Stimulated activated CD4-positive, alpha-beta T cell treated with anti-CD3 and anti-CD28 coated beads, Interleukin-12 subunit alpha, Interleukin-12 subunit beta, amount 100 ng/mL, for 24 hours (primary cell): ENCODE measurements at places on chromosomes 5 and 9.
A peak's percentile ranks its signal among the peaks of the same experiment; 100 is the strongest.

DNA sequence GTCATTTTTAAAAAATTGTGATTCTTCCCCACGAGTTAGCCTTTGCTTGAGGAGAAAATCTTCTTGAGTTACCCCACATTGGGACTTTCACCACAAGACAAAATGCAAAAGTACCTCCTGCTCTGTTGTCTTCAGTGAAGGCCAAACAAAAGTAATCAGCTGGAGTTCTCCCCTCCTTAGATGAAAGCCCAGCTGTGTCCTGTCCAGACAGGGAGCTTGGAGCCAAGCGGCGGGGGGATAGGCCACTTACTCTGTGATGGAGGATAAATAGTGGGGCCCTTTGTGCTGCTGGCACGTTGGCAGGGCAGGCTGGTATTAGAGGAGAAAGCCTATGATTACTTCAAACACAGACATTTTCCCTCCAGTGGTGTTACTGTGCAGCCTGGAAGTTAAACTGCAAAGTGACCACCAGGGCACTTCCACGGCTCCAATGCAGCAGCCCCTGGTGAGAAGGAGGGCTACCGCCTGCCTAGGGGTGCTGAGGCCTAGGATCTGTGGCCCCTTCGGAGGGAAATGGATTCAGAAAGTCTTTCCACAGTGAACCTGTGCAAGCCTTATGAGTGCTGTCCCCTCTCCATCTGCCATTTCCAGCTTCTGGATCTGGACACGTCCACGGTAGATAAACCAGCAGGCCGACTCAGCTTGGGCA, 155.0 kb downstream of the TMEM167A start:
- no peak for DNase-seq

DNA sequence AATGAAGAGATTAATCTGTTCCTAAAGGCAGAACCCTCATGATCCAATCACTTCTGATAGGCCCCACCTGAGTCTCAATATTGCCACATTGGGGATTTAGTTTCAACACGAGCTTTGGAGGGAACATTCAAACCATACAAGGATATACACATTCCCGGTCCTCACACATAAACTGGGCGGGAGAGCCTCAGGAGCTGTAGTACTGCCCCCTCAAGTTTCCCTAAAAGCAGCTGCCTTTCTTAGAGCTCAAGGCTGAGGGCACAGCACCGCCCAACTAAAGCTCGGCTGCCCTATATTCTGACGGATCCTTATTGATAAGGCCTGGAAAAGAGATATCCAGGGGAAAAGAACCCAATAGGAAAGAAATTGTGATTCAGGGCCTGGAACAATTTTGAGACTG, 83.0 kb downstream of the GADD45G start:
- no peak for DNase-seq

GRCh38 chr5:57302164-57302563, 128.3 kb downstream of the GPBP1 start:
- no peak for DNase-seq

DNA sequence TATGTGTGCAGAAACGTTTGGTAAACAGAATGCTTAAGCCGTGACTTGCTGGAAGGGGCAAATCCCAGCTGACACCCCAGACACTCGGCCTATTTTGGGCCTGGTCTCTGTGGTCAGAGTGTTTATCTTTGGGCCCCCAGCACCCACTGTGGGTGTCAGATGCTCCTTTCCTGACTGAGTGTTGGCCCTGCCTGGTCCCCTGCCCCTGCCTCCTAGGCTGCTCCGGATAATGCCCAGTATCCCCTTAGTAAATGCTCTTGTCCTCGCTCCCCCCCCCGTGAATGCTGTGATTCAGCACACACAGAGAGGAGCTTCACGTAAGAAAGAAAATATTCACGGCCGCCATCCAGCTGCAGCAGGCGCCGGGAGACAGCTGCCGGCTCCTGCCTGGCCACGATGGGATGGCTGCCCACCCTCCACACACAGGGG, 11.3 kb upstream of the ANGPTL2 start:
- no peak for DNase-seq

DNA sequence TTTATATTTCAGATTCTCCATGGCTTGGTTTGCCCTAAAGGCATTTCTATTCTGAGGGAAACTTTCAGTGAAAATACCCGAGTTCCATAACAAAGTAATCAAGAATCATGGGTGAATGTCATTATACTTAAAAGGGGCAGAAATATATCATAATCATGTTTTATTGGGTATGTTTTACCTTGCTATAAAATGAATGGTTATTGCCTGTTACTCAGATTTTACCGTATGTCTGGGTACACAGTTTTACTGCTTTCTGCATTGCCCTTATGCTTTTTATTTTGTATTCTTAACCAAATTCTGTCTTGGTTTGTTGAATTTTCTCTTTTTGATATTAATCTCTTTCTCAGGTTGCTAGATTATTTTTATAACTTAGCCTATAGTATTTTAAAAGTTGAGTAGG, 2.5 kb downstream of the GPR151 start:
- no peak for DNase-seq

- no peak for DNase-seq
Observed at GRCh38 chr5:127055880-127056653, 17.2 kb downstream of the C5orf63 start.

GRCh38 chr5:99715921-99716320, 787.1 kb upstream of the CHD1 start:
- no peak for DNase-seq

- DNase-seq, result no peak
Observed at GRCh38 chr5:149039506-149039905, 23.4 kb downstream of the SH3TC2 start.

DNA sequence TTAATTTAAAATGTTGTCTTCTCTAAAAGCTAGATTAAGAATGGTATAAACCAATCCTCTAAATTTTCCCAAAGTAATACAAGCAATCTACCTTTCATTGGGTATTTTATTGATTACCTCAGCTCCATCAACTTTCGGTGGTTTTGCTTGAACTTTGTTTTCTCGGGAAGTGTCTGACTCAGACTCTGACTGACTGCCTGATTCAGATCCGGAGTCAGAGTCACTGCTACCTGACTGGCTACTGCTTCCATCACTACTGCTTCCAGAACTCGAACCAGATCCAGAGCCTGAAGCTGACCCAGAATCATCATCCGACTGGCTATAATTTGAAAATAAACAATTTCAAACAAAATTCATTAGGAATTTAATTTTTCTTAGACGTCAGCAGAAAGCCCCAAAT, 24.0 kb downstream of the CHD1 start:
- no peak for DNase-seq

- DNase-seq, result no peak
Observed at GRCh38 chr5:15731699-15732098, 231.7 kb downstream of the FBXL7 start.

GRCh38 chr9:134644725-134645606, 3.4 kb downstream of the COL5A1 start:
- DNase-seq, result no peak

DNA sequence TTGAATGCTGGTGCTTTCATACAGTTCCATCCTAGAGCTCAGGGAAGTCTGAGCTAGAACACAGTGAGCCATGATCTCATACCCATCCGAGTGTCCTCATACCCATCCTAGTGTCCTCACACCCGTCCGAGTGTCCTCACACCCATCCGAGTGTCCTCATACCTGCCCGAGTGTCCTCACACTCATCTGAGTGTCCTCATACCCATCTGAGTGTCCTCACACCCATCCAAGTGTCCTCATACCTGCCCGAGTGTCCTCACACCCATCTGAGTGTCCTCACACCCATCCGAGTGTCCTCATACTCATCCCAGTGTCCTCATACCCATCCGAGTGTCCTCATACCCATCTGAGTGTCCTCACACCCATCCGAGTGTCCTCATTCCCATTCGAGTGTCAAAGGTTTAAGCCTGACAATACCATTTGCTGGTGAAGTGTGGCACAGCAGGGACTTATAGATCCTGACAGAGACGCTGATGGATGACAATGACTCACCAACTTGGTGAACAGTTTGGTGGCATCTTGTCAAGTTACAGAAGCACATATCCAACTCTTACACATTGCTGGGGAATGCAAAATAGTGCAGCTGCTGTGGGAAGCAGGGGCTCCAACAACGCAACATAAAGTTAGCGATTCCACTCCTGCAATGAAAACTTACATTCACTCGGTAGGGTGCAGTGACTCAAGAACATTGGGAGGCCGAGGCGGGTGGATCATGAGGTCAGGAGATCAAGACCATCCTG, 77.0 kb upstream of the COL5A1 start:
- no peak for DNase-seq

DNA sequence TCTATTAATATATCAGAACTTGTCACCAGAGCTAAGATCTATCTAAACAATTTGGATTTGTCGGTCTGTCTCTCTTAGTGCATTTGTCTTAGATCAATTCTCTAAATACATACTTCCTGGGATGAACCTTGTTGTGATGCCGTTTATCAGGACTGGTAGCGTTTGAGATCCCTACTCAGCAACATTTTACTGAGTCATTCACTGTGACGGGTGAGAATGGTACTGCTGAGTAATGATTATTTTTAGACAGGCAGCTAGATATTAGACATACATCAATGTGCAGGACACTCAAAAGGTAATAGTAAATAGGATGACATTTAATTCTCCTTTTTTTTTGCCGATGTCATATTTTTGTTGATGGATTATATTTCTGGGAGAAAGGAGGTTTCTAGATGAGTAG, 209.0 kb downstream of the CSNK1G3 start:
- no peak for DNase-seq

DNA sequence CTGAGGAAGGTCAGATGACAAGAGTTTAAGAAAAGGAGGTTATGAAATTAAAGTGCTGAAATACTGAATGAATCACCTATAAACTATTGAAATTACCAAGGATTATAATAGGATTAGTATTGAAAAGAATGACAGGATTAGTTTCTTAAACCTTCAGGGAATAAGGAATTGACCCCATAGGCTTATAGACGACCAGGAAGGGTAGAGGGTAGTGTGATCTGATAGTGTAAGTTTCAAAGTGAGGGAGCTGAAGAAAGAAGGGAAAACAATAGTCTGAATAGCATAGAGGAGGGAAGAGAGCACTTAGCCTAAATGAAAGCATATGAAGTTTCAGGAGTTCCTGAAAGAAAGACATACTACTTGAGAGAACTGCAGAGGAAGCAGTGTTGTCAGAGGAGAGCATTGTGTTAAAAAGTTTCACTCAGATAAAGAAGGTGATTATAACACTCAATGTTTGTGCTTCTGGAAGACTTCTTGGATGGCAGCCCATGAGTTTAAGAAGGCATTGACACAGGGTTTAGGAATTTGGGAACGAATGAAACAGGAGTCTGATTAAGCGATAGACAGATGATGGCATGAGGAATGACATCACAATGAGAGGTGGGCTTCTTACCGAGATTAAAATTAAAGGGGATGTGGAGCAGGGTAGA, 557.9 kb upstream of the GRAMD2B start:
- DNase-seq, result no peak

DNA sequence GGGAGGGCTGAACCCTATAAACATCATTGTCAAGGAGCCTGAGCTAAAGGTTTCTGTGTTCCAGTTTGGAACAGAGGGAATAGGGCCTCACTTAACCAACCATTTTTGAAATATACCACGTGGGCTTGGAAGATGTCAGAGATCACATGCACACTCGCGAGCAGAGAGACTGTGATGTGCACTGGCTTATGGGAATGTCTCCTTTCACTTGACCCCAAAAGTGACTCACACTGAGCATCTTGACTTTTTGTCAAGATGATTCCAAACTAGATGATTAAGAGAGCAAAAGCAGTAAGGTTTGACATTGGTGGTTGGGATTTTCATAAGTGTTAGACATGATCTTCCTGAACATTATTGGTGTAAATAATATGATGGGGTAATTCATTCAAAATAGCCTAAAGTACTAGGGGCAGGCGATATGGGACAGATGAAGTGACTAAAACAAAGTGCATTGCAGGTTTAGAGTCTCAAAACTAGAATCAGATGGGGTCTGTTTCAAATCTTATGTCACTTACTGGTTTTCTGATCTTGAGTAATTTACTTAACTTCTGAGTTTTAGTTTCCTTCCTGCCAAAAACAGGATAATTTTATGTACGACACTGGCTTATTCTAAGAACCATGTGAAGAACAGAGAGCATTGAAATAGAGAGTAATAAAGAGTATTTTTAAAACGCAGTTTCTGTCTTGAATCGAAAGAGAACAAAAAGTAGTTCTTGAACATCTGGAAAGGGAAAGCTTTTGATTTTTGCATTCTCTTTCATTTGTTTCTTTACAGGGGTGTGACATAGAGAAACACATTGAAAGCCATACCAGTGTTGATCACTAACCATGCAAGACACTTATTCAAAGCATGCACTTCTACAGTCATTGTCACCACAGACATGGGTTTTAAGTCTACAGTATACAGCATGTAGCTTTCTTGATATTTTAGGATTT, 383.0 kb downstream of the DIRAS2 start:
- no peak for DNase-seq

GRCh38 chr5:32312197-32312594, 543 bp downstream of the MTMR12 start:
- peak; percentile 31 for DNase-seq

GRCh38 chr9:105342147-105342505, 97.7 kb downstream of the SLC44A1 start:
- no peak for DNase-seq

DNA sequence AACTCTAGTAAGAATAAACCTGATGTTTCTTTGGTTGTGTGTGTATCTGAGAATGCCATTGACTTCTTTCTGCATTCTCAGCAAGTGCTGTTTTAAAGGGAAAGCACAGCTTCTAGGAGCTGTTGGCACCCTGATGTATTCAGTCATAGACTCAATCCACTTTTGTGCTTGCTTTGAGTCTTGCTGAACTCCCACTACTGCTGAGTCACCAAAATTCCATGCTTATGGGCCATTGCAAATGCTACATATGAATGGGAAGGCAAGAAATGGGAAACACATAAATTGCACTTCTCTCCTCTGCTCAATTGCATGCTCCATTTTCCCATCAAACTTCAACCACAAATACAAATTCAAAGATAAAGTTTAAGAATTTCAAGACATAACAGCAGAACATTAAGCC, 9.8 kb upstream of the FTMT start:
- DNase-seq, result no peak

DNA sequence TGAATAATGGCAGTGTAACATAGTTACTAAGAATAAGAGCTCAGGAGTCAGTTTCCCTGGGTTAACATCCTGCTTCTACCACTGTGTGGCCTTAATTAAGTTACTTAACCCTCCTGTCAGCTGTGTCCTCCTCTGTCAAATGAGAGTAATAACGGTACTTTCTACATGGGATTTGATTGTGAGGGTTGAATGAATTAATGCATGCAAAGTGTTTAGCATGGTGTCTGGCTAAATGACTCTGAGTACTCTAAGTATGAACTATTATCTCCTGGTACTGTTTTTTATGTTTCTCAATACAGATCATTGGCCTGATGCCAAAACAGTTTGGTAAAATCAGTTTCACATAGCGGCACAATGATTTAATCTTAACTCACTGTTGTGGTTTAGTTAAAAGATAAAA, 19.6 kb downstream of the ZNF131 start:
- no peak for DNase-seq

GRCh38 chr9:87350915-87351314, 146.8 kb upstream of the DAPK1 start:
- no peak for DNase-seq
